ENCODE measurements at places on chromosomes 1 and 21.

GRCh38 chr1:231242516-231243198 lies 1.6 kb downstream of the GNPAT start:
- DNase-seq: no peak

DNA sequence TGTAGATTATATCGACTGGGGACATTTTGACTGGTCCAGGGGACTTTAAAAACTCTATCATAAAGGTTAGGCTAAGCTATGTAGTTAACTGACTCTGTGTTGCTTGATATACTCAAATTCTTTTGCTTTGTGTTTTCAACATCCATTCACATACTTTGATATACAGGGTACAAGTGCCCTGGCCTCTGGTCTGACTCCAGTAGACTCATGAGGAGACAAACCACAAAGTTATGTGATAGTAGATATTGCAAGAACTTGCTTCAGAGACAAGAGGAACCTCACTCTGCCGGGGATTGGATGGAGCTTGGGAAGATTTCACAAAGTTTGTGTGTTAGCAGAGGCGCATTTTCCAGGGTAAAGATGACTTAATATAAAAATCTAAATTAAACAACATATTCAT lies 1.3 kb downstream of the GORAB start:
- DNase-seq: no peak

DNA sequence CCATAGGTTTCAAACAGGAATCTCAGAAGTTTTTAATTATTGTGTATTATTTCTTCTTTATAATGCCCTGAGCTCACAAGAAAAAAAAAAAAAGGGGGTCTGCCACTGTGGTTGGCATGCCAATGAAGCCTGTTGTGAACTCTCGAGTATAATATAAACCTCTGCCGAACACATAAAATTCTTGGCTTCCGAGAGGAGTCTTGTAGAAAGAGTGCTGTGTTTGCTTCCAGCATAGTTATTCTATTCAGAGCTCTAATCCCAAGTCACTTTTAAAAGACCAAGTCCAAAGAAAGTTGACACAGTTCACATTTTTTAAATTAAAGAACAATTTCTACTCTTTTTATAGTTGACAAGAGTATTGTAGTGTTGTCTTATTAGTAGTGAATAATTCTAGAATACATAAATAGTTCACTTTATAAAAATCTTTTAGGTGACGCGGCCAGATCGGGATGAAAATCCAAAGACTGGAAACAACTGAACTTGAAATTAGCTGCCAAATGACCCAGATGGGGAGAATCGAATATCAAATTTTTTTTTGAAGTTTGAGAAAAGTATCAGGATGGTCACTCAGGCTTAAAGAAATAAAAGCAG lies 293.2 kb downstream of the DUSP10 start:
- no peak for DNase-seq

- DNase-seq: no peak
Measured at GRCh38 chr1:15016001-15016400, 137.5 kb upstream of the TMEM51 start.

GRCh38 chr1:7421471-7422075 lies 349.5 kb upstream of the VAMP3 start:
- no peak for DNase-seq

GRCh38 chr1:205949753-205950152 lies 6.5 kb upstream of the SLC26A9 start:
- DNase-seq: no peak

GRCh38 chr1:172742599-172743500 lies 83.9 kb downstream of the FASLG start:
- DNase-seq: peak; percentile 28

GRCh38 chr1:3012456-3013291 lies 8.6 kb upstream of the ACTRT2 start:
- DNase-seq: no peak

GRCh38 chr1:50346621-50347020 lies 76.6 kb downstream of the DMRTA2 start:
- DNase-seq: no peak

DNA sequence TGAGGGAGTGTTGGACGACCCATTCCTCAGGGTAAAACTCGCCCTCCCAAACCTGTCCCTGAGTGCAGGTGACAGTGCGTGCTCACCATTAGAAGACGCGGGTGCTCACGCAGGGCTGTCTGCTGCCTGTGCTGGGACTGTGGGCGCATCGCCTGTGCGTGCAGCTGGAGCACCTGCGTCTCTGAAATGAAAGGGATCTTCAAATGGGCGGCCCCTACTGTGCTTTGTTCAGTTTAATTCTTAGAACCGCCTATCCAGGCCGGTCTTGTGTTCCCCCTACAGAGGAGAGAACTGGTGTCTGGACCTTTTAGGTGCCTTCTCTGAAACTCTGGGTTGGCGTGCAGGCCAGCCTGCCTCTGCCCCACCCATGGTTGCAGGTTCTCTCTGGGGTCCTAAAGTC lies 125.8 kb downstream of the PCBP3 start:
- no peak for DNase-seq

DNA sequence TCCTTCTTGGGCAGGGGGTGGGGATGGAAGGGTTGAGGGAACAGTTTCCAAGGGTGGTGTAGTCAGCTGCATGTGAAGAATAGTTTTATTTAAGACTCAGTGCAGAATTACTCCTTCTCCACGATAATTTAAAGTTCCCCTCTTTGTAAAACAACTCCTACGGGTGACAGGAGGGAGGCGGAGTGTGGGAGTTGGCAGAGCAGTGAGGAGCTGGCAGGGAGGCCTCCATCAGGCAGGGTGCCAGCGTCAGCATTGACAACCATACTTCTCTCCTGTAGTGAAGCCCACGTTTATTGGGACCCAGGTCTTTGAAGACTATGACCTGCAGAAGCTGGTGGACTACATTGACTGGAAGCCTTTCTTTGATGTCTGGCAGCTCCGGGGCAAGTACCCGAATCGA lies 93.8 kb downstream of the MTR start:
- no peak for DNase-seq

DNA sequence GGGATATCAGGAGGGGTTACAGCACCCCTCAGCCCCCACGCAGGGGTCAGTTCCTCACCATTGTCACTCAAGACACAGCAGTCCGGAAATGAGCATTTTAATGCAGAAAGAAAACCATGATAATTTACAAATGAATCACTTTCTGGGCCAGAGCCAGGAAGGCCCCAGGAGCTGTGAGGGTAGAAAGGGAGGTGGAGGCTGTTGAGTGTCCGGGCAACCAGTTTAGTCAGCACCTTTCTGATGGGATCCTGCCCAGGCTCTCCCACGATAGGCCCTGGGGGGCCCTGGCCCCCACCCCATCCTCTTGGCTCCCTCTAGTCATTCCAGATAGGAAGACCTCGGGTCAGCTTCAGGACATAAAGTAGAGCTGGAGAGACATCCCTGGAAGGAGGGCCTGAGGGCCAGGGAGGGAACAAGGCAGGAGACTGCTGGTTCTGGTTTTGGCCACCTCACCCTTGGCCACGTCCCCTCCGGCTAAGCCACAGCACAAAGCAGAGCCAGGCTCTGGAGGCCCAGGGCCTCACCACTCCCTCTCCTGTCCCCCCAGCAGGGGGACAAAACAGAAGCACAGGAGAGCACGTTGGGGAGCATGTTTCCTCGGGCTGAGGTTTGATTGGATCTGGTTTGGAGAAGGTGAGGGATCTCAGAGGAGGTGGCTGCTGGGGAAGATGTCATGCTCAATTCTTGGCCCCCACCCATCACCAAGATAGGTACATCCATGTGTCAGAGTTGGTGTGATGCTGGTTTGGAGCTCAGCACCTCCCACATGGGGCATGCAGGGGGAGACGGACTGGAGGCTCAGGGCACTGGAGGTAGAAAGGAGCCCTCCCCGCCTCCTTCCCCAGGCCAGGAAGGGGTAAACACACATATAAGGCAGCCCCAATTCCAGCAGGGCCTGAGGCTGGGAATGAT lies 20.6 kb downstream of the ETNK2 start:
- DNase-seq: peak; percentile 58

- DNase-seq: no peak
Measured at GRCh38 chr1:51518586-51519047, 449 bp downstream of the EPS15 start.

GRCh38 chr21:17548262-17548661 lies 35.4 kb downstream of the CXADR start:
- DNase-seq: peak; percentile 18

- no peak for DNase-seq
Measured at GRCh38 chr21:21664871-21665270, 666.7 kb downstream of the NCAM2 start.

Data from Caki2 (cell line).